ENCODE measurements at places on chromosomes 5 and 9.

- DNase-seq: peak; percentile 26
Observed at GRCh38 chr9:134326724-134327601, 708 bp downstream of the RXRA start.

DNA sequence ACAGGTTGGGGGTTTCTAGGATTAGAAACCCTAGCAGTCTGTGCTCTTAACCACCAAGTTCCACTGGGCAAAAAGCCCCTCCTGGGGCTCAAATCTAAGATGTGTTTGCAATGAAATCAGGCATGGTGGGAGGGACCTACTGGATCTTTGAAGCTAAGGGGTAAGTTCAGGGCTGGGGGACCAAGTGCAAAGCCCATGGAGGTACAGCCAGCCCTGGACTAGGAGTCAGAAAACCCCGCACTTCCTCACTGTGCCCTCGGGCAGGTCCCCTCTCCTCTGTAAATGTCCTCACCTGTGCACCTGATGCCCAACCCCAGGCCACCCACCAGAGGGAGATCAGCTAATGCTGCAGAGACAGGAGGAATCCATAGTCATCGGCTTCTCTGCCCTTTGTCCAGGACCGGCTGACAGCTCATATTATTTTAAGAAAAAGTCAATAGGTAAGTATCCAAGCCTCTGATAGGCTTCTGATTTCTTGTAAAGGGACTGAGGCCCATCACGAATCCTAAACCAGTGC is 138.3 kb downstream of the PAX5 start:
- DNase-seq: no peak

DNA sequence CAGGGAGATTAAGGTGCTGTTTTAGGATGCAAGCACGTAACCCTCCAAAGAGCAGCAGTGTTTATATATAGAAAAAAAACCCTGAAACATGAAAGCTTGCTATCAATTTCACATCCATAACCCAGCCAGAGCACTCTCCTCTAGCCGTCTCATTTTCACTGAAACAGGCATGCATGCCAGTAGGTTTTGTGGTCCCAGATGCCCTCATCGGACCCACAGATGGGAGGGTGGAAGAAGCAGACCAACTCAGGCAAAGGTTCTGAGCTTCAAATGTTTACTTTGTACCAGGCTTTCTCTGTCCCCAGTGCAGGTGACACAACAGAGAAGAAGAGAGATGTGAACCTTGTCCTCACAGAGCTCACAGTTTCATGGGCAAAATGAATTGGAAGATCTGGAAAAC is 127.4 kb upstream of the ATP10B start:
- DNase-seq: no peak

- DNase-seq: peak; percentile 99
Observed at GRCh38 chr9:89675058-89675742, 70.4 kb downstream of the GADD45G start.

DNA sequence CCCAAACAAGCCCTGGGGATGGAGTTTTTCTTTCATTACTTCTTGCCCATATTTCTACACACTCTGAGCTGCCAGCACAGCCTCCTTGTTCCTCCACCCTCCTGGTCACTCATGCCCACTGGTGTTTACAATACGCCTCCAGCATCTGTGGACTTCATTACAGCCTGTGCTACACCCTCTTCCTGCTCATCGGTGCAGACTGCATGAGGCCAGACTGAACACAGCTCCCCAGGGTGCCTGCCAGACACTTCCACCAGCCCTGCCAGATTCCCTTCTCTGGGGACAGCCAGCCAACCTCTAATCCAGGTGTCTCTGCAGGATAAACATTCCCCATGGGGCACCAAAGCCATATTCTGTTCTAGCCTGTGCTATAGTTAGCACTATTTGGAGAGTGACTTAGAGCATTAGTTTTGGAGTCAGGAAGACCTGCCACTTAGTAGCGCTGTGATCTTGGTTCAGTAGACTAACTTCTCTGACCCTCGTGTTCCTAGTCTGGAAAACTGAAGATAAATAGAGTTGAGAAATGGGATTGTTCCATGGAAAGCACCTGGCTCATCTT is 163.8 kb upstream of the KLF4 start:
- peak; percentile 39 for DNase-seq

- DNase-seq: no peak
Observed at GRCh38 chr5:38447056-38447455, 109.4 kb downstream of the LIFR start.

DNA sequence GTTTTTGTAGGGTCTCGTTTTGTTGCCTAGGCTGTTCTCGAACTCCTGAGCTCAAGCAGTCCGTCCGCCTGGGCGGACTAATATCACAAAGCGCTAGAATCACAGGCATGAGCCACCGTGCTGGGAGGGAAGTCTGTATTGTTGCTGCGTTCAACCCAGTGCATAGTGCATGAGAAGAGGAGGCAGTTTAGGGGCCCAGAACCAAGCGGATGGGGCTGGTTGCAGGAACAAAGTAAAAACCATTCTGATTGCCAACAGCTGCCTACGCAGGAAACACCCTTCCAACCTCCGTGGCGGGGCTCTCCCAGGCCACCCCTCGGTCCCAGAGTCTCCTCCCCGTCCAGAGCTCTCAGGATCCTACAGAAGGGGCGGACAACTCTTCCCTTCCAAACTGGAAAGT is 87.1 kb downstream of the ANXA2R start:
- peak; percentile 10 for DNase-seq

DNA sequence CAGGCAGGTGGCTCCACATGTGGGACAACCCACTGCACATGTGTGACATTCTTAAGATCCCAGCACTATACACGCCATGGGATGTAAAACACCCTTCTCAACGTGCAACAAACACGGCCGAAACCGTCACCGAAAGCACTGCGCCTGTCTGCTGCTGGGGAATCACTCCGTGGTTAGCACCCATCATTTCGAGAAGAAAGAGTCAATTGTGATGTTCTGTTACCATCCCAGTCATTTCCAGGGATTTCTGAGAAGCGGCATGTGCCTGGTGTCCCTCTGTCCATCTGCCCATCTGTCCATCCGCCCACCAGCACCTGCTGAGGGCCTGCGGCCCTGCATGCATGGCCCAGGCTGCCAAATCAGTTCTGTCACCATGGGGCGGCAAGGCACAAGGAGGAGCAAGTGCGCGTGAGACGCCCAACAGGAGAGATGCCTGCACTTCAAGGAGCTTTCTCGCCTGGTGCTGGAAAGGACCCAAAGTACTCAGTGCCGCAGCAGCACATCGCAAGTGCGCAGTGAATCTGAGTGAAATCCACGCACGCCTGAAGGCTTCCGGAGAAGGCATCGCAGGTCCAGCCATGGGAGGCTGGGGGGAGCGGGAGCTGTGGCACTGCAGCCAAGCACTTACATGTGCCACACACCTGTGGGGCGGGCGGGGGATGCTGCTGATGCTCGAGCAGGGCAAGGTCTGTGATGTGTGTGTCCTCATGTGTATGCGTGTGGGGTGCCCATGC is 38.0 kb downstream of the VAV2 start:
- DNase-seq: no peak

GRCh38 chr5:100641833-100642232 is 106.7 kb downstream of the FAM174A start:
- no peak for DNase-seq

DNA sequence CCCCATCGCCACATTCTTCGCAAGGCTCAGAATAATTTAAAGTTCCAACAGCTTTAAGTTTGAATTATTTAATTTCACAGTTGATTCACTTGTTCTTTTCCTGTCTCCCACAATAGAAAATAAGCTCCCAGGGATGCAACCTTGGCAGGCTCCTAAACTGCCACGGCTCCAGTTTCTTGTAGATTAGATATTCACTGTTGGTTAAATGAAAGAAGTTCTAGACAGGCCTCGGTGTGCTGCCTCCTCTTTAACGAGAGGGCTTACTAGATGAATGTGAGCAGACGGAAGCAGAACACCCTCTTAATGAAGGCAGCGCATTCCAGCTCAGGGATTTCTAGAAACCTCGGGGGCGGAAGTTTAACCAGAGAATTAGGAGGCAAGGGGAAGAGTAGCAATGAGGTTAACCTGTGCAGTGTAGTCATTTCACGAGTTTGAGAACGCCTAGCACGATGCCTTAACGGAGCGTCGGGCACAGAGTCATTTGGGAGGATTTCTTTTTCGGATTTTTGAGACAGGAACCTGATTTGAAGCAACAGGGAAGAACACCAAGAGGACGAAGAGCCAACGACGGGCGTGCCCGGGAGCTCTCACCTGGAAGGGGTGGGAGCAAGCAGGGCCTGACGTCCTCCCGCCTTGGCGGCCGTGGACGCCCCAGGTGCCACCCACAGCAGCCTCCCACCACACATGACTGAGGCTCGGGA is 637 bp upstream of the SMC5 start:
- DNase-seq: peak; percentile 64

DNA sequence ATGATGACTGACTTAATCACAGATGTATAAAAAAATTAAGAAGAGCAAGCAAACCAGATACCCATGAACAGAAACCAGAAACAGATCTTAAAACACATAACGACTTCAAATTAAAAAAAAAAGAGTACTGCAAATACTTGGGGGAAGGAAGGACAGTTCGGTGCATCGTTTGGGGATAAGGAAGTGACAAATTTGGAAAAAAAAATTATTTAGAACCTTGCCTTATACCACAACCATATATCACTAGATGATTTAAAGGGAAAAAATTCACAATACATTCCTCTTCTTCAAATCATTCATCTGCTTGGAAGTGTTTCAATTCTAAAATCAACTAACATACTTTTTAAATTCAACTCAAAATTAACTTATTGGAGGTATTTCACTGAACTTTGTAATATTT is 1038.6 kb upstream of the DMAC1 start:
- DNase-seq: no peak

GRCh38 chr5:43154469-43154868 is 33.8 kb downstream of the ZNF131 start:
- peak; percentile 51 for DNase-seq

DNA sequence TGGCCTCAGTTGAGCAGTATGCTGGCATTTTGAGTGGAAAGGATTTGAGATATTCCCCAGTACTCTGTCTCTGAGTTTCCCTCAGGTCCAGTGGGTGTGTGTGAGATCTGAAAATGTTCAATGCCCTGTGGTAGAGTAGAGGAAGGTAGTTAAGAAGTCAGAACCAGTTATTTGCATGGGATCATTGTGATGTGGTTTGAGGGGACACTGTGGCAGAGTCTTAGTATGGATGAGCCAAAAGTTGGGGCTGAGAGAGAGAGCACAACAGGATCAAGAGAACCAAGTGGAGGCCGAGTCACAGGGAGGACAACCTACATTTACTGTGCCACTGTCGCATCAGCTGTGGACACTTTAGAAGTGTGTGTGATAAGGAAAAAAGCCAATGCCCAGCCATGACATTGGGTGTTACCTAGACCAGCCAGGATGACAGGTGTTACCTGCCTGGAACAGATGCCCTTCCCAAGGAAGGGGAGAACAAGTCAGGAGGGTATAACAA is 128.9 kb upstream of the IL12B start:
- DNase-seq: no peak
